ENCODE measurements at places on chromosomes 16 and 17. TPM values are rescaled to one million over a fixed set of nuclear protein-coding genes. Genes with fewer than 3 reads are reported as not detected.

Gene TBC1D3L
- total RNA-seq = 7.1 TPM

Gene SLC5A2
- total RNA-seq = 0.65 TPM

Gene TMEM98
- 65.8 TPM for total RNA-seq

Gene ETV4
- total RNA-seq = 1.1 TPM

Gene WNK4
- total RNA-seq = 0.19 TPM

Gene ELAC2
- total RNA-seq = 47.5 TPM

Gene PRSS8
- not detected for total RNA-seq

Gene RUSF1
- total RNA-seq = 50.6 TPM

Gene KRTAP1-4
- total RNA-seq = not detected

Gene SLC47A2
- total RNA-seq = not detected

Gene SULT1A1
- 6.7 TPM for total RNA-seq

Gene ACACA
- total RNA-seq = 31.6 TPM

Gene C1QL1
- total RNA-seq = 1.3 TPM

Gene SEZ6
- total RNA-seq = not detected

Gene RASL10B
- 1.3 TPM for total RNA-seq

All from aorta (tissue), 5 donors.